ENCODE measurements at places on chromosomes 6 and 20.

DNA sequence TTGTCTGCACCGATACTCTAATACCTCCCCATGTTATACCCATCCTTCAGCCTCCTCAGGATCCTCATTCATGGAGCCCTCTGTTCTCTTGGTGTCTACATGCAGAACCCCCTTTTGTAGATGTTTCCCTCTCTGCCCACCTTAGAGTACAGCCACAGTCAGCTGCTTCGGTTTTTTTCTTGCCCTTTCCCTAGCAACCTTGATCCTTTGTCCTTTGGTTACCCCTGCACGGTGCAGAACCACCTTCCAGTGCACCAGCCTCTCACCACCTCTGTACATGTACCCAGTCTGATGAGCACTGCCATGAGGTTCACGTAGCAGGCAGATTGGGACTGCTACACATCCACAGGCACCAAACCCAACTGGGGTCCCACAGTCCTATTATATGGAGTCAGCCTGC is 7.3 kb downstream of the VPS16 start:
- no peak for DNase-seq

DNA sequence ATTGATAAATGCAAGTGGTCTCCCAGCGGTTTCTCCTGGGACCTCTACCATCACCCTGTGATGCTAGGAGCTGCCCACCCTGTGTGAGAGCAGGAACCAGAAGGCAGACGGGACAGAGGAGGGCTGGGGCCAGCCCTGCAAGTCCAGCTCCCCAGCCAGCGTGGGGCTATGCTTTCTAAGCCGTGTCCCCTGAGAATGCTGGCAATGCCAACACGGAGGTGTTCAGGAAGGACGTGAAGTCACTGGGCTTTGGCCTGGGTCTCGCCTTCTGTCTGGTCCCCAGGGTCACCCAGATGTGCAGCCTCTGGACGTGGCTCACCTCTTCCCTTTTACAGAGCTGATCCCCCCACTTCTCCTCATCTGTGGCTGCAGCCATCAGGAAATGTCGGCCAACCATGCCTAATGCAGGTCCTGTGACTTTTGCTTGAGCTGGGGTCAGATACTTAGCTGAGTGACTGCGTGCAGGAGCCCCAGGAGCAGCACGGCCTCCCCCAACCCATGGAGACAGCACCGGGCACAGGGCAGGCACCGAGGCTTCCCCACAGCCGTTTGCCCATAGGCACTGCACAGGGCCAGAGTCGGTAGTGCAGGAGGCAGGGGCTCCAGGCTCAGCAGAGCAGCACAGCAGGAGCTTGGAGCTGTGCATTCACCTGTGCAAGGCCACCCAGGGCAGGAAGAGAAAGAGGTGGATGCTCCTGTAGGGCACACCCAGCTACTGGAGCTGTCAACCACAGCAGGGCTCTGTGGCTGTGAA is 66.2 kb downstream of the GNAS-AS1 start:
- DNase-seq = no peak

DNA sequence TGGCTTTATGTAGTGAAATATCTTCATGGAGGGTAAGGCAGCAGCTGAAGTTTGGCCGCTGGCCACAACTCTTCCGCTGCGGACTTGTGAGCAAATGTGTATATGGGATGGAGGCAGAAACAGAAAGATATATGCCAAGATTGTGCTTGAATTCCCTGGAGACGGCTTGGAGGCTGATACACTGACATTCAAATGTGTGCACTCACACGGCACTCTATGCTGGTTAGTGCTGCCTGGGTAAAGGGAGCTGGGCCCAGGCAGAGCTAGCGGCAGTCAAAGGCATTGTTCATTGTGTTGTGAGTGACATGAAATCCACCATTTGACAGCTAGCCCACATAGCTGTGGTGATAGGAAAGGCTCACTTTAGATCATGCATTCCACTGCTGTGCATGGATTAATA is 202.7 kb downstream of the CLIC5 start:
- no peak for DNase-seq

DNA sequence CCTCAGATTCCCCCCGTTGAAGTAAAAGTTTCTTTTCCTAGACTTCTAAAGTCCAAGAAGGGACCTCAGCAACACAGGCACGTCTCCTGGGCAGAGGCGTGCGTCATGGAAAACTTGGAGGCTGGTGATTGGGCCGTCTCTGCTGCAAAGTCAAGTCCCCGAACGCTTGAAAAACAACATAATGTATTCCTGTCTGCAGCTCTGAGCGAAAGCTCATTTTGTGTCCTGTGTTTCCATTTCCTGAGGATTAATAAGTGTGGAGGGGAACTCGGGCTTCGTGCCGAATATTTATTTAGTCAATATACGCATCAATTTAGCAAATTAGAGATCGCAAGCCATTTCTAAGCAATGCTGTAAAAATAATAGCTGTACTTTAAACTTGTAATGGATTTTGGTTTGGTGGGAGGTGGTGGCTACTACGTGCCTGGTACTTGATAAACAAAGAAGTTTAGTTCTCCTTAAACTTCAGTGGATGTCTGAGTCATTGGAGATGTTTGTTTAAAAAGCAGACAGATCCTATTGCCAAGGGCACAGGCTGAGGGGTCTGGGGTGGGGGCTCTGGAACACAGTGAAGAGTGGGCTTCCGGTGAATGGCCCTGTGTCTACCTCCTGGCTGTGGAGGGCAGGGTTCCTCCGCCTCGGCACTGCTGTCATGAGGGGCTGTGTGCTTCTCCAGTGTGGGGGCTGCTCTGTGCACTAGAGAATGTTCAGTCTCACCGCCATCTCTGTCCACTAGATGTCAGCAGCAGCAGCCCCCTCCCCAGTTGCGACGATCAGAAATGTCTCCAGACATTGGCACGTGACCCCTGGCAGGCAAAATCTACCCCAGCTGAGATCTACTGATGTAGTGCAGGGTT is 21.8 kb downstream of the PCK1 start:
- no peak for DNase-seq

DNA sequence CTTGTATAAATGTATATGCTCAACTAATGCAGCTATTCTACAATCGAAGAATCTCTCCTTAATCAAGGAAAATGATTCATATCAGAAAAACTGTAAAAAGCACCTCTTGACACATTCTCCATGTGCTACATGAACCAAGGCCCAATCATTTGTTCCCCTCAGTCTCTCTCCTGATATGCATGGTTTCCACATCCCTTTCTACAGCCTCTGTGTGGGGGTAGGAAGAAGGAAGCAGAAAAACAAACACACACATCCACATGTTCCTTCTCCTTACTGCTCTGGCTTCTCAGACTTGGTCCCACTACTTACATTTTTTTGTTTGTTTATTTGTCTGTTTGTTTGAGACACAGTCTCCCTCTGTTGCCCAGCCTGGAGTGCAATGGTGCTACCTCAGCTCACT is 510.5 kb downstream of the PRKN start:
- no peak for DNase-seq

GRCh38 chr6:75528423-75528822 is 34.8 kb upstream of the FILIP1 start:
- no peak for DNase-seq

GRCh38 chr20:25592135-25592852 is 7.0 kb upstream of the NINL start:
- DNase-seq = no peak

DNA sequence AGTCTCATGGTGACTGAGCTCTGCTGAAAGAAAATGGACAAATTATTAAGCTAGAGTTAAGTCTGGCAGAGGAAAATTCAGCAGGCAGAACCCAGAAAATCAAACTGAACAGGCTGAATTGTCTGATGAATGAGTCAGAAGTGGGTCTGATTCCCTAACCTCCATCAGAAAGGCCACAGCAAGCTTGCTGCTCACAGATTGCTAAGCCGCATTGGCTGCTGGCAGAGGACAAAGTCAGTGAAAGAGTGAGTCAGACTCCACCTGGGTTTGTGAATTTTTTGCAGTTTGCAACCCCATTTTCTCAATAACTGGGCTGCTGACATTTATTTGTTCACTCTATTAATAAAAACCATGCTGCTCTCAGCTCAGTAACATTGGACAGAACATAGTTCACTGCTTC is 191.3 kb downstream of the EPM2A start:
- DNase-seq = no peak

DNA sequence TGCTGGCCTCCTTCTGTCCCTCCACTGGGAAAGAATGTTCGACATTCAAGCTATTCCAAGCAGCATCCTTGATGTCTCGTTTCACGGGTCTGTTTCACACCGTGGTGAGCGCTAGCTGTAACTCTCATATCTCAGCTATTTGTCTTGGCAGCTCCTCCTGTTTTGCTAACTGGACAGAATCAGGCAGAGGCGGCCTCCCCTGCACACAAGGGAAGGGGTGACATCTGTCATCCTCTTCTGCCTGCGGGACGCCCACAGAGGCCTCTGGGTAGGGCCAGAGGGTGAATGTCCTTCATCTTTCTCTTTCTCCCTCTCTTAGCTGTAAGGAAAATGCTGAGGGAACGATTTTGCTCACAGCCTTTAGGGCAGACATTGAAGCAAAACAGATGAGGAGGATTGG is 232.8 kb upstream of the GMDS start:
- no peak for DNase-seq

DNA sequence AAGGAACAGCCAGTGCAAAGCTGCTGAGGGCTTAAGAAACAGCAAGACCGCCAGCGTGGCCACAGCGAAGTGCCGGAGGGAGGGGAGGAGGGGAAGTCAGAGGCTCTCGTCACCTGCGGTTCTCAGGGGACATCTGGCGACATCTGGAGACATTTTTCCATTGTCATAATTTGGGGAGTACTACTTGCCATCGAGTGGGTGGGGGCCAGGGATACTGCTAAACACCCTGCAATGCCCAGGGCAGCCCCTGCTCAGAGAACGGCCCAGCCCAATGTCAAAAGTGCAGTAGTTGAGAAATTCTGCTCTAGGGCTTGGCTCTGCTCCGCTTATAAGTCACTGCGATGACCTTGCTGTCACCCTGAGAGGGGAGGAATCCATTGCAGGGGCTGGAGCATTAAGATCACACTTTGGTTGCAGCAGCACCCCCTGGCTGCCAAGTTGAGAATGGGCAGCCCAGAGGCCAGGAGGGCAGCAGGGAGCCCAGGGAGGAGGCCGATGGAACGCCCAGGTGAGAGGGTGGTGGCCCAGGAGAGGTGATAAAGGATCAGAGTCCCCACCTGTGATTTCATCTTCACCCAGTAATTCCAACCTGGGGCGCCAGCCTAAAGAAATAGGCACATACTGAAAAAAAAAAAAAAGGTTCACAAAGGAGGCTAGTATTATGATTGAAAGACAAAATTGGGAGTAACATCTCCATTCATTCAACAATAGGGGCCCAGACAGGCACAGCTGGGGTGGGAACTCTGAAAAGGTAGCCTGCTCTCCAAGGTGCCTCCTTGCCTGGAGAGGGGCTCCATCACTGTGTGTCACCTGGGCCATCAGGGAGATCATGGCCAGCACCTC is 218.2 kb downstream of the BMP7 start:
- no peak for DNase-seq
